ENCODE measurements at places on chromosomes 1 and 21.

GRCh38 chr1:111214884-111215283 is 12.6 kb upstream of the CHI3L2 start:
- DNase-seq = no peak

DNA sequence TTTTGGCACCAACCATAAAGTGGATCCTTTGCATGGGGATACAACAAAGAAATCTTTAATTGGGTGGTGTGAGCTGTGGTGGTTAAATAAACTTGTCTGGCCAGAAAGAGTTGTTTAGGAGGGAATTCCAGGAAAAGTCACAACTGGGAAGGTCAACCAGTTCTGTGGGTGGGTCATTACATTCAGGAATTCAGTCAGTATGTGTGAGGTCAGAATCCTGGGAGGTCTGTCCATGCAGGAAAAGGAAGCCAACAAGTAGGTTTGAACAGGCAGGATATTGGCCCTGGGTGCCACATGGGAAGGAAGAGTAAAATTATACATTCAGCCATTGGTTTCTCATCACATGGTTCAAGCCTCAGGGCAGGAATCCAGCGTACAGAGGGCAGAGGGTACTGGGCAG is 162.3 kb upstream of the ADAMTS5 start:
- DNase-seq = no peak

DNA sequence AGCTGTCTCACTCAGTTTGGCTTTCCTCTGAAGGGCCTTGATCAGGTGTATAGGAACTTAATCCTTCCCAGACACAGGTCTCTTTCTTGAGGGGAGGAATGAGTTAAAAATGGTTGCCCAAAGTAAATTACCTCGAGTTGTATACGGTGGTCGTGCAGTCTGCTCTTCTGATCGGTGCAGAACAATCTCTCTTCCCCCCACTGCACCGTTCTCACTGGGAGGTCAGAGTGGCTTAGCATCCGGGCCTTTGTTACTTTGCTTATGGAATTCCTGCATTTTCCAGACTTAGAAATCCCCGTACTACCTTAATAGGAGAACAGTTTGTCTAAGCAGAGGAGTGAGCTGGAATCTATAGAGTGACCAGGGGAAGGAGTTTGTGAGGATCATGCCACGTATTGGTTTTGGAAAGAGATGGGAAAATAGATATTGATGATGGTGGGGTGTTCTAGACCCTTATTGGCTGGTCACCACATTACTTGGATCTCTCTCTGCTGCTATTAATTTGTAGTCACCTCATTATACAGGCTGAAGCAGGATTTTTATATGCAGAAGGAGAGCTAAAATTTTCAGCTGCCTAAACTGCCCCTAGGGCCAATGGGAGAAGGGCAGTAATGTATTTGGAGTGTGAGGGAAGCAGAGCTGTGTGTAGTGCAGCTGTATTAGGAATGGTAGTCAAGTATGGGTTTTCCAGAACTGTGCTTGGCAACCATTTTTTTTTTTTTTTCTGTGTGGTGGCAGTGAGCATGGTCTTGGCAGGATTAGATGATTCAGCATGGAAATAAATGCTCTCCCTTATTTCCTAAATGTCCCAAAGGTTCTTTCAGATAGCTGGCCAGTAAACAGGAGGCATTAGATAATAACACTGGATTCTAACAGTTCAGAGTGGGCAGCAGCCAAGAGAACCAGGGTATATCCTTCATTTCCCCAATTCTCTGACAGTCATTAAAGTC is 81.5 kb downstream of the NDUFS5 start:
- DNase-seq = no peak

GRCh38 chr1:16978567-16979474 is 1.6 kb downstream of the MFAP2 start:
- DNase-seq = no peak

- DNase-seq = peak; percentile 79
Observed at GRCh38 chr21:26842974-26843932, 2.0 kb downstream of the ADAMTS1 start.

DNA sequence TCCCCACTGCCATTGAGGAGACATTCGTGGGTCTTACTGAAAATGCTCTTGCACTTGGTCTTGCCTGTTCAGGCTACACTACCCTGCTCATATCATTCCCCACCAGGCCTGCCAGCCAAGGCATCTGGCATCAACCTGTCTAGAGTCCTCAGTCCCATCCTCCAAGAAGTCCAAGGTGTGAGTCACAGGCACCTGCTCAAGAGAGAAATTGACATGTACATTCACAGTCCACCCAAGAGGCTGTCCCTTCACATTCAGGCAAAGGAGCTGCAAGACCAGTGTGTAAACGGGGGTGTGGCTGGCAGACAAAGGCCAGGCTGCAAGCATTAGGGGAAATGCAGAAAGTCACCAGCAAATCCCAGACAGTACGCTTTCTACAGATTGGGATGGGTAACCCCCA is 13.1 kb upstream of the PLA2G2C start:
- DNase-seq = no peak

DNA sequence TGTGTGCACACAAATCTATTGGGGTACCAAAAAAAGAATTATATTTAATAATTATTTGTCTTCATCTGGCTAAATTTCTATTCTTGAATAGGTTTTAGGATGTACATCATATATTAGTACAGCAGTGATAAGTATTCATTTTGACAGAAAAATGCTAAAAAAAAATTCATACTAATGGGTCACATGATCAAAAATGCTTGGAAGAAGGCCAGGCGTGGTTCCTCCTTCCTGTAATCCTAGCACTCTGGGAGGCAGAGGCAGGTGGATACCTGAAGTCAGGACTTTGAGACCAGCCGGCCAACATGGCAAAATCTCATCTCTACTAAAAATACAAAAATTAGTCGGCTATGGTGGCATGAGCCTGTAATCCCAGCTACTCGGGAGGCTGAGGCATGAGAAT is 26.9 kb upstream of the PTGFRN start:
- no peak for DNase-seq

GRCh38 chr1:53986458-53986857 is 31.5 kb downstream of the LDLRAD1 start:
- DNase-seq = no peak

DNA sequence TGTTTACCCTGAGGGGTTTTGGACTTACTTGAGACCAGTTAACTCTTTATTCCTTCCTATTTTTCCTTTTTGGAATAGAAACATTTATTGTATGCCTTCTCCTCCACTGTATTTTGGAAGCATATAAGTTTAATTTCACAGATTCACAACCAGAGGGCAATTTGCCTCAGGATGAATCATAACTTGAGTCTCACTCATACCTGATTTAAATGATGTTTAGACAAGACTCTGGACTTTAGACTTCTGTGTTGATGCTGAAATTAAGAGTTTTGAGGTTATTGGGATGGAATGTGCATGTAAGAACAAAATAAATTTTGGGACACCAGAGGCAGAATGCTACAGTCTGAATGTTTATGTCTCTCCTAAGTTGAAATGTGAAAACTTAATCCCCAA is 7.1 kb upstream of the ADAM30 start:
- no peak for DNase-seq

DNA sequence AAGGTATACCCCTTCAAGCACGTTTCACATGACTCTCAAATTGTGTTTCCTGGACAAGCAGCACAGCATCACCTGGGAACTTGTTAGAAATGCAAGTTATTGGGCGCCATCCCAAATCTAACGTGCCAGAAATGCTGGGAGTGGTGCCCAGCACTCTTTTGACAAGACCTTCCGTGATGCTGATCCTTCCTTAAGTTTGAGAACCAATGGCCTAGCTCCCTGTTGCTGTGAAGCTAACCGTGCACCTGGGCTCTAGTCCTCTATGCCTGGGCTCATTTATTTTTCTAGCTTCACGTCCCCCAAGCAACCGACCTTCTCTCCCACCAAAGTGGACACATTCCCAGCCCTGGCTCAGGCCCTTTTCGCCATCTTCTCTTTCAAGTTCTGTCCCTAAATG is 4.3 kb downstream of the BEST4 start:
- DNase-seq = no peak

- no peak for DNase-seq
Observed at GRCh38 chr21:17597680-17598079, 15.0 kb downstream of the BTG3 start.

DNA sequence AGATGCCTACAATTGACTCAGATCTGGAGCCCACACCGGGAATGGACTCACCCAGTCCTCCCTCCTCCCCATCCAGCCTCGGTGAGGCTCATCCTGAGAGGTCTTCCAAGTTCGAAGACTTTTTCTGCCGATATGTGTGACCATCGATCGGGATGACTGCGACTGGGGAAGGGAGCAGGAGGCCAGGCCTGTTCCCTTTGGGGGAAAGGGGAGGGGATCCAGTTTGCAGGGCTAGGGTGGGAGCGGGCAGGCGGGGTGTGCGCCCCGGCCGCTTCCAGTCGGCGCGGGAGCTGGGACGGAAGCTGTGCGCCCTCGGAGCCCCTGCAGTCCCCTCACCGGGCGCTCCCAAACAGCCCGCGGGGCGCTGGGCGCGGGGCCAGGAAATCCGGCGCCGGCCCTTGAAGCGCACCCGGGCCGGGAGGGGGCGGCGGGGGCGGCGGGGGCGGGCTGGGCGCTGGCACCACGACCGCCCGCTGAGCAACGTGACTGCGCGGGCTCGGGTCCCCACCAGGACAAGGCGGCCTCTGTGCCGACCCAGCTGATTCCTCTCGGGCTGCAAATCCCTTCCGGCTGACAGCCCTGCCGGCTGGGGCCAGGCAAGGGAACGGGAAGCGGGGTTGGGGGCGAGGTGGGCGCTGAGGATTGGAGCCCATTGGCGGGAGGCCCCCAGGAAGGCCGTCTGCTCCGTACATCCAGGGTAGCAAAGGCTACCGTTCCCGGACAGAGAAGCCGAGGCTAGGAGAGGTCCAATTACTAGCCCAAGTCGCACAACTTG is 103.9 kb downstream of the EBNA1BP2 start:
- DNase-seq = peak; percentile 64

DNA sequence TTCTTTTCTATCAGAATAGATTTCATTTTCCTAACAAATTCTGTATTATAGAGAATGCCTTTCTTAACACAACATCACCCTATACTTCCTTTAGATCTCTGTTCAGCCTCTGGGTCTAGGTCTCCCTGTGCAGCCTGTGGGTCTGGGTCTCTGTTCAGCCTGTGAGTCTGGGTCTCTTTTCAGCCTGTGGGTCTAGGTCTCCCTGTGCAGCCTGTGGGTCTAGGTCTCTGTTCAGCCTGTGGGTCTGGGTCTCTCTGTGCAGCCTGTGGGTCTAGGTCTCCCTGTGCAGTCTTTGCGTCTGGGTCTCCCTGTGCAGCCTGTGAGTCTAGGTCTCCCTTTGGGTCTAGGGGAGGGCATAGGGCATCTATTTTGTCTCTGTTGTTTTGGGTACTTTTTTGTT is 59.6 kb upstream of the DIP2A start:
- no peak for DNase-seq

- no peak for DNase-seq
Observed at GRCh38 chr21:42784896-42785451, 94.4 kb downstream of the WDR4 start.

- DNase-seq = no peak
Observed at GRCh38 chr1:204323887-204324286, 35.8 kb downstream of the PLEKHA6 start.

DNA sequence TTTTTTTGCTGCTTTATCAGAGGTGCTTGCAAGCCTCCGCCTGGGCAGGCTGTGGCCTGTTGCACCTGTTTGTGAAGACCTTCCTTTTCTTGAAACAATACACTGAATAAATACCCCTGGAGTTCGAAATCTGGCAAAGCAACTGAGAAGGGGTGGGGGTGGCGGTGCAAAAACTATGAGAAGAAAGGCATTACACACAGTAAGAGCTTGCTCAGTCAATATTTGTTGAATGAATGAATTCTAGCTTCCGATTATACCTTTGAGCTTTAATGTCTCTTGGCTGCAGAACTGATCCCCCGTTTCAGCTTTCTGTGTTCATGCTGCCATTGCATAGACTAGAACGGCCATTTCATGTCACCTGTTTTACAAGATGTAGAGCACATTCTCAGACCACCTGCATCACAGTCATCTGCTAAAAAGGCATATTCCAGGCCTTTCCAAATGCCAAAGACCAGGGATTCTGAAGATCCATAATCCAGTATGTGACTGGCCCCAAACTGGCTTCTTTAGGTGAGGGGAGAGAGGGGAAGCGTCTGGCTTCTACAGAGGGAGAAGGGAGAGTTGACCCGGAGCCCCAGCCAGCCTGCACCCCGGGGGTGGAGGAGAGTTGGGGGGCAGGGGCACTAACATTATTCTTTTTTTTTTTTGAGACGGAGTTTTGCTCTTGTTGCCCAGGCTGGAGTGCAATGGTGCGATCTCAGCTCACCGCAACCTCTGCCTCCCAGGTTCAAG is 111.5 kb downstream of the ETS2 start:
- DNase-seq = no peak

DNA sequence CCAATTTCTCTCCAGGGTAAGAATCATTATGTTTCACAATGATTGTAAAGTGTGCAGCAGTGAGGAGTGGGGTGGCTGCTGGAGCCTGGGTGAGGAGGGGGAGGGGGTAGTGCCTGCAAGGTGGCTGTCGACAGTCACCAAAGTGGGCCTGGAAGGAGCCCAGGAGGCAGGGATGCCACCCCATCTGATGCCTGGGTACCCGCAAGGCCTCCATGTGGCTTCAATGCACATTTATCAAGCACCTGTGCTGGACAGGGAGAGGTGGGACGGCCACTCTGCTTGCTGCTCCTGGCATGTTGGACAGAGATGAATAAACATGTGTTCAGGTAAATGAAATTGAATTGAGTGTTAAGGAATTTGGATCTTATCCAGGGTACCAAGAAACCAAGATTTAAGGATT is 78.8 kb upstream of the DISP3 start:
- DNase-seq = no peak

DNA sequence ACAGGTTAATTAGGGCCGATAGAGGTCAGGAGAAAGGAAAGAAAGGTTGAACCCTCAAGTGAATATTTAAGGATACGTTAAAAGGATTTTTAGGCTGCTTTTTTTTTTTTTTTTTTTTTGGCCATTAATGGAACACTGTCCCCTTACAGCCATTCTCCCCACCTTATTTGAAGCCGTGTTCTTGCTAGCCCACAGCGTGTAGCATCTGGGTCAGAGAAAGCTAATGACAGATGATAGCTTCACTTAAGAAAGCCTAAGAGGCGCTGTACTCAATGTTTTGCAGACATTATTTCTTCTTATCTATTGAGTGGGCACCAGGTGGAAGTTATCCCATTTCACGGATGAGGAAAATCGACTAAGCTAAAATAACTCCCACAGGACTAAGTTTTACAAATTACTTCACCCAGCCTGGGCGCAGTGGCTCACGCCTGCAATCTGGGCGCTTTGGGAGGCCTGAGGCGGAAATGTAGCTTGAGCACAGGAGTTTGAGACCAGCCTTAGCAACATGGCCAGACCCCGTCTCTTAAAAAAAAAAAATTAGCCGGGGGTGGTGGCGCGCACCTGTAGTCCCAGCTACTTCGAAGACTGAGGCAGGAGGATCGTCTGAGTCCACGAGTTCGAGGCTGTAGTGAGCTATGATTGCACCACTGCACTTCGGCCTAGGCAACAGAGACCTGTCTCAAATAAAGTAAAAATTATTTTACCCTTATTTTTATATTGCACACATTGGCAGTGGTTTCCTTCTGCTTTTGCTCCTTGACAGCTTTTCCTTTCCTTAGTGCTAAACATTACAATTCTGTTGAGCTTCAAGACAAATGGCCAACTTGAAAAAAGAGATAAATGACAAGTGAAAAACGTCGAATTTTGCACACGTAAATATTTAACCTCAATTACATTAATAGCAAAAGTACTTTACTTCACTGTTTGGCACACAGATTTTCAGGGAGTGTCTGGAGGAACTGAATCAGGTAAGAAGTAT is 1.1 kb upstream of the PHTF1 start:
- DNase-seq = no peak

- no peak for DNase-seq
Observed at GRCh38 chr1:78619446-78619802, 824 bp upstream of the IFI44L start.
